ENCODE measurements at places on chromosomes 1 and 21. TPM values are rescaled to one million over a fixed set of nuclear protein-coding genes. Genes with fewer than 3 reads are reported as not detected.

DNA sequence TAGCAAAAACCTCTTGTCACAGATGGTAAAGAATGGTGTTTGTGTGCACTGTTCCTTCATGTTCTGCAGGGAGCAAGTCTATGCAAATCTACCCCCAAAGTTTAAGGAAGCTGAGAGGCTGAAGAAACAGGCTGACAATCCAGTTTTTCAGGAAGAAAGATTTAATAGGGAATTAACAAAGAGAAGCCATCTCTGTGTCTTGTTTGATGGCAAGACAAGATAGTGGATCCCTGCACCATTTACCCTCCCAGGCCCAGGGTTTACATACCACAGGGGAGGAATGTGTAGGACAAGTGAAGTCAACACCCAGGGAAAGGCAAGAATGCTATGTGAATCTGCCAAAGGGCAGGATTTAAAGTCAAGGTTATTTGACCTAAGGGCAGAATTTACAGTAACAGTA is 48.1 kb upstream of the FNBP1L start:
- DNase-seq = no peak

GRCh38 chr1:119878171-119878570 is 18.1 kb downstream of the ADAM30 start:
- DNase-seq = no peak

- DNase-seq = peak; percentile 27
Measured at GRCh38 chr1:179817789-179818188, 59.8 kb downstream of the TOR1AIP2 start.

- no peak for DNase-seq
Measured at GRCh38 chr1:99648107-99648506, 2.2 kb downstream of the PALMD start.

- no peak for DNase-seq
Measured at GRCh38 chr21:30437010-30437565, 3.0 kb upstream of the KRTAP15-1 start.

- no peak for DNase-seq
Measured at GRCh38 chr21:45443595-45444181, 38.7 kb downstream of the COL18A1 start.

GRCh38 chr1:158328426-158328825 is 2.9 kb downstream of the CD1B start:
- DNase-seq = no peak

- DNase-seq = peak; percentile 47
Measured at GRCh38 chr1:242454262-242455051, 70.0 kb downstream of the PLD5 start.

- DNase-seq = peak; percentile 43
Measured at GRCh38 chr1:168273575-168273974, 7.1 kb upstream of the TBX19 start.

PARS2 gene
- total RNA-seq = 4.4 TPM

ANGPTL3 gene
- total RNA-seq = not detected

KRTAP25-1 gene
- total RNA-seq = not detected

SLC45A3 gene
- total RNA-seq = 2.3 TPM

GORAB gene
- 27.6 TPM for total RNA-seq

INAVA gene
- total RNA-seq = not detected

Data from fibroblast of lung (primary cell).